ENCODE measurements at places on chromosomes 12 and 14. TPM values are rescaled to one million over a fixed set of nuclear protein-coding genes. Genes with fewer than 3 reads are reported as not detected.

- DNase-seq, result peak; percentile 82
These were observed 4.9 kb downstream of the HRK start for GRCh38 chr12:116876151-116876869.

- DNase-seq, result no peak
These were observed 147.1 kb downstream of the GRIP1 start for GRCh38 chr12:66531766-66532165.

- no peak for DNase-seq
These were observed 135.9 kb downstream of the PAH start for GRCh38 chr12:102781117-102781516.

GRCh38 chr14:99907761-99908652 is 114.8 kb downstream of the EML1 start:
- no peak for DNase-seq

DNA sequence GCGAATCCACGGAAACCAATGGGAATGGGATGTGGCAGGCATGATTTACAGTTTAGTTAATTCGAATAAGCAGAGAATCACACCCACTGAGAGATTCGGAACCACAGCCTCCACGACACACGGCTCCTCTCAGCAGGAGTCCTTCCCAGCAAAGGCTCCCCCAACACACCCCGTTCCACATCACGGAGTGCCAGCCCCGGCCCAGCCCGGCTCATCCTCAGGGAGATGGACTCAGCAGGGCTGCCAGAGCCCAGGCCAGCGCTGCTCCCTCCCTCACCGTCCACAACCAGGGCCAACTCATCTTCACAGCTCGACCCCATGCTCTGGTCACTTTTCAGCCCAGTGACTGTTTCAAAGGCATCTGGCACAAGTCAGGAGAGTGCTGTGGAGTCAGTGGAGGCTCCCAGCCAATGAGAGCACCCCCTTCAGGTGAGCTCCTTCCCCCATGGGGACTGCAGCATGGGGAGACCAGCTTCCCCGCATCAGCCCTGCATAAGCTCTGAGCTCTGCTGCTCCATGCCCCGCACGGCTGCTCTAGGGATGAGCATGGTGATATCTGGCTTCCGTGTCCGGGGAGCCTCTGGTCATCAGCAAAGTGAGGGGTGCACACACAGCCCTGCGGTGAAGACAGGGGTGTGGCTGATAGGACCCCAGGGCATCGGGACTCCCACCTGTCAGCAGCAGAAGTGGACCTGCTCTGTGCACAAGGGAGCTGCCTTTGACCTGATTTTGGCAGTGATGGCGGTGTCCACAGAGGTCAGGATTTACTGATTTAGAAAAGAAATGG is 238.8 kb upstream of the SFSWAP start:
- no peak for DNase-seq

GRCh38 chr12:12979731-12980259 is 20.3 kb downstream of the HEBP1 start:
- peak; percentile 30 for DNase-seq

- no peak for DNase-seq
These were observed 10.9 kb upstream of the IL26 start for GRCh38 chr12:68236421-68237059.

GRCh38 chr12:120067084-120067869 is 49.3 kb downstream of the RAB35 start:
- no peak for DNase-seq

The REC8 gene
- total RNA-seq, result 34.6 TPM

The SERPINA9 gene
- not detected for total RNA-seq

The GPR68 gene
- 0.84 TPM for total RNA-seq

The PCED1B gene
- 0.25 TPM for total RNA-seq

The MGP gene
- total RNA-seq, result not detected
